ENCODE measurements at places on chromosomes 4 and X. TPM values are rescaled to one million over a fixed set of nuclear protein-coding genes. Genes with fewer than 3 reads are reported as not detected.

Gene ODAM
- total RNA-seq: not detected

Gene PNMA6A
- total RNA-seq: 0.20 TPM

Gene GPR173
- not detected for total RNA-seq

Gene KCTD8
- not detected for total RNA-seq

All from activated CD4-positive, alpha-beta memory T cell treated with anti-CD3 and anti-CD28 coated beads, Interleukin-2, amount 10 ng/mL, durations not matched to agents 7 days and 5 days (primary cell).